ENCODE measurements at places on chromosomes 5 and 9. TPM values are rescaled to one million over a fixed set of nuclear protein-coding genes. Genes with fewer than 3 reads are reported as not detected.
A peak's percentile ranks its signal among the peaks of the same experiment; 100 is the strongest.

The TMEM232 gene
- 1.2 TPM for total RNA-seq

The ROR2 gene
- not detected for total RNA-seq

The TAF11L10 gene
- not detected for total RNA-seq

GRCh38 chr5:9533562-9534364, 12.1 kb downstream of the SEMA5A start:
- DNase-seq: no peak

GRCh38 chr5:72093824-72094223, 13.5 kb upstream of the MAP1B start:
- DNase-seq: no peak

- DNase-seq: no peak
Observed at GRCh38 chr5:40991168-40991980, 79.8 kb downstream of the MROH2B start.

DNA sequence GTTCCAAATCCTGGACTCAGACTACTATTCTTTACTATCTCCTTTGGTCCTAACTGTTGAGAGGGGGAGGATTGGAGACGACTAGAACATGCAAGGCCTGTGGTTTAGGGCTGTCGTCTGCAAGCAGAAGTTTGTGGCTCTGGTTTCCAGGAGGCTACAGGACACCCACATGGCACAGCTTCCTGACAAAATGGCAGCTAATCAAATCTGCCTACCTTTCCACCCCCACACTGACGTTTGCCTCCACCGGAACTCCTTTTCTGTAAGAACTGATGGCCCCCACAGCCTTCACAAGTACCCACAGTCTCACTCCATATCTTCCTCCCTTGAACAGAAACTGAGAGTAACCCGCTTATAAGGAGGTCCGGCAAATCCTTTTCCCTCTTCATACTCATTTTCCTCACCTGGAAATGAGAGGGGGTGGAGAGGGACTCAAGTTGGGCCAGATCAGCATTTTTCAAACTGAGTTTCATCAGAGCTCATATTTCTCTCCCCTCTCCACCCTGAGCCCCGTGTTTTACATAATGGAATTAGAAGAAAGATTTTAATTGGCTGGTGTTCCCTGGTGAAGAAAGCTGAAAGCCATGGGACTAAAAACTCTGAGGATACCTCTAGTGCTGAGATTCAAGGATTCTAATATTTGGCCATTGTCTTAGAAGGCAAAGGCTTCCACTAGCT, 5.2 kb downstream of the SLC31A2 start:
- peak; percentile 72 for DNase-seq

DNA sequence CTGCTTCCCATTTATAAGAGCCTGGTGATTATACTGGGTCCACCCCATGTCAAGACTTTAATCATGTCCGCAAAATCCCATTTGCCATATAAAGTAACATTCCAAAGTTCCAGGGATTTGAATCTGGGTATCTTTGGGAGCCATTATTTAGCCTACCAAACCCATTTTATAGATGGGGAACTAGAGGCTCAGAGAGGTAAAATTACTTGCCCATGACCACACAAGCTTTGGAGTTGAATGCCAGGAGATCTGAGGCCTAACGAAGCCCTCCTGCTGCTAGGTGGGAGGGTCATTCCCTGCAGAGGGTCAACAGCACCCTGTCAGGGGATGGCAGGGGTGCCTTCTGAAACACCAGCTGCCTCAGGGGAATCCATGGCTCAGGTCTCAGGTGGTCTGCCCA, 13.0 kb upstream of the AKNA start:
- no peak for DNase-seq

- no peak for DNase-seq
Observed at GRCh38 chr5:69468631-69469030, 24.0 kb upstream of the OCLN start.
